ENCODE measurements at places on chromosomes 4 and X. TPM values are rescaled to one million over a fixed set of nuclear protein-coding genes. Genes with fewer than 3 reads are reported as not detected.

The FMR1NB gene
- polyA plus RNA-seq = 77.8 TPM

The SPANXN3 gene
- polyA plus RNA-seq = 38.8 TPM

The DMRTC1 gene
- polyA plus RNA-seq = 2.2 TPM

The ARMCX1 gene
- polyA plus RNA-seq = 14.3 TPM

The PRRG3 gene
- polyA plus RNA-seq = 2.2 TPM

The GPR119 gene
- not detected for polyA plus RNA-seq

The BGN gene
- 174 TPM for polyA plus RNA-seq

The TMPRSS11E gene
- polyA plus RNA-seq = 1.4 TPM

The YY2 gene
- 8.3 TPM for polyA plus RNA-seq

The NUDT11 gene
- 78.7 TPM for polyA plus RNA-seq

The PLXNB3 gene
- polyA plus RNA-seq = 28.0 TPM

The GABRB1 gene
- not detected for polyA plus RNA-seq

The RTL9 gene
- 27.1 TPM for polyA plus RNA-seq
